ENCODE measurements at places on chromosomes 4 and X.

DNA sequence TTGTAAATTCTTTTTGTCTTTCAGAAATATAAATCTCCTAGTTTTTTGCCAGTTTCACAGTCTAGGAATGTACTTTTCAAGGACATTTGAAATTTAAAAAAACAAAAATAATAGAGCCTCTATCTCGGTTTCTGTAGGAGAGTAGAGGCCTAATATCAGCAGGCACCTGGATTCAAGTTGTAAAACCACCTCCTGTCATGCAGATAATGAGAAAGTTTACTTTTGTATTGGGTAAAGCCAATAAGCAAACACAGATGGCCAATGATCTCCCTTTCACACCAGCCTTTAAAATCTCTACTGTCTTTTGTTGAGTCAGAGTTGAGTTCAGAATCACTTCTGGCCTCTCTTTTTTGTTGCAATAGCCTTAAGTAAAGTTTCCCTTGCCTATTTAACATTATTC is 1499.9 kb downstream of the PCDH18 start:
- no peak for DNase-seq

- no peak for DNase-seq
Measured at GRCh38 chr4:136650541-136651277, 881.6 kb downstream of the PCDH18 start.

GRCh38 chr4:101025755-101026154 is 321.6 kb downstream of the PPP3CA start:
- DNase-seq: no peak

DNA sequence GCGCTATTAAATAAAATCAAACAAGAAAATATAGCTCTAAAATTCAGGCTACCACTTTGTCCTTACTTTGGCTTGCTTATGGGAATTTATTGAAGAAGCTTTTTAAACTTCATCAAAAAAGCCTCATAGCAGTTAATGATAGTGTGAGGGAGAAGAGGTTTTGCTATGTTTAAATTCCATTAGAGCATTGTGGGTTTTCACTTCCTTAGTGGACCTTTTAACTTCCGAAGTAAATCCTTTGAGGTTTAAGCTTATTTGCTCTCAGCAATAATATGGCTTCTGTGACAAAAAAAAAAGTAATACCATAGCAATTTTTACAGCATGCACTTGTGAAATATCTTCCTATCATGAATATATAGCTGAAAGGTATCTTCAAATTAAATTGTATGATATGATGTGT is 120.2 kb upstream of the NDST4 start:
- DNase-seq: no peak

GRCh38 chr4:138199568-138200235 is 42.4 kb downstream of the SLC7A11 start:
- no peak for DNase-seq

- DNase-seq: no peak
Measured at GRCh38 chr4:162510937-162511336, 347.1 kb upstream of the FSTL5 start.

DNA sequence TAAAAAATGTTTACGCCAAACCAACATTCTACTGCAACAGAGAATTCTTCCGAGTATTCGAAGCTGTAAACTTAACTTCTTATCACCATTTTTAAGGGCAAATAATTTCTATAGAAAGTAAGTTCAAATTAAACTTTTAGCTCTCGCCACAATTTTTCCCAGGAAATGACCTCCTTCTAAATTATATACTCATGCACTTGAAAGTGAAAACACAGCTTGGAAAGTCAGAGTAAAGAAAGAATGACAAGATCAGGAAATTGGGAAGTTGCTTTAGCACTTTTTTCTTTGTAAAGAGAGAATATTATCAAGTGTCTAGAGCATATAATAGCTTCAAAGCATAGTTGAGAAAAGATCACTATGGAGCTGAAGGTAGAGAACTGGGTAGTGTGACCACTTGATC is 1.2 kb downstream of the CYBB start:
- DNase-seq: no peak

- DNase-seq: peak; percentile 52
Measured at GRCh38 chr4:98566361-98567008, 91.9 kb downstream of the TSPAN5 start.

DNA sequence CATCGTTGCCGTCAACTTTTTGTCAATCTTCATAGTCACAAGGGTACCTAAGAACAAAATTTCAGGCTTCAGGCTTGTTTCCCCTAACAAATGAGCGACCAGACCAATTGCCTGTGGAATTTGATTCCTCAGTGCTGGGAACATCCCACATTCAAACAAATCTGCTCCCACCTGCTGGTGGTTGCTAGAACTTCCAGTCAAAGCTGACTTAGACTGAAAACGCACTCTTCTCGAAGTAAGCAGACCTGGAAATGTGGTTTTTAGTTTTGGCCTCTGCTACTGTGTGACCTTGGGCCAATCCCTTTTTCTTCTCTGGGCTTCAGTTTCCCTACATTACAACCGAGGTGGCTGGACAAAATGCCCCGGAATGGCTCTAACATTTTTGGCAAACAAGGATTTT is 1.8 kb upstream of the GABRQ start:
- no peak for DNase-seq

DNA sequence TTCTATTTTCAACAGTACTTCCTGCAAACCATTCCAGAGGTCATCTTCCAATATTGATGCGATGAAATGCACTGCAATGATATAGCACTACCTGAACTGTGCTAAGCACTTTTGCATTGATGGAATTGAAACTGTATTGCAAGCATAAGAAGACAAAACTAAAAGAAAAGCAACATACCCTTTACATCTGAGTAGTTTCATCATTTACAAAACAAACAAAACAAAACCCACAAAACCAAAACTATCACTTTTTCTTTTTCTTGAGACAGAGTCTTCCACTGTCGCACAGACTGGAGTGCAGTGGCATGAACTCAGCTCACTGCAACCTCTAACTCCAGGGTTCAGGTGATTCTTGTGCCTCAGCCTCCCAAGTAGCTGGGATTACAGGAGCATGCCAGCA is 120.1 kb upstream of the NAP1L5 start:
- no peak for DNase-seq

DNA sequence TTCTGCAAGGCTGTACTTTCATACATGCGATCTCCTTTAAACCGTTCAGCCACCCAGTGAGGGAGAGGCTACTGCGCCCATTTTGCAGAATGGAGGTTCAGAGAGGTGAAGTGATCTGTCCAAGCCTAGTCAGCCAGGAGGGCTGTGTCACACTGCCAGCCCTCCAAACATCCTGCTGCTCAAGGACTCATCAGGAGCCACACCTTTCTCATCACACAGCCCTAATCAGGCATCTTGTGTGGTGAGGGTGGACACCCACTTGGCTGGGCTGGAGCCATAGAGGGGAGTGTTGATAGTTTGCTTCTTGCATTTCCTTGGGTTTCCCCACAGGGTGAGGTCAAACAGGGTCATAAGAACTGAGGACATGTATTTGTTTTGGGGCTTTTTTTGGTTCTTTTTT is 5.4 kb upstream of the CXCR3 start:
- no peak for DNase-seq

DNA sequence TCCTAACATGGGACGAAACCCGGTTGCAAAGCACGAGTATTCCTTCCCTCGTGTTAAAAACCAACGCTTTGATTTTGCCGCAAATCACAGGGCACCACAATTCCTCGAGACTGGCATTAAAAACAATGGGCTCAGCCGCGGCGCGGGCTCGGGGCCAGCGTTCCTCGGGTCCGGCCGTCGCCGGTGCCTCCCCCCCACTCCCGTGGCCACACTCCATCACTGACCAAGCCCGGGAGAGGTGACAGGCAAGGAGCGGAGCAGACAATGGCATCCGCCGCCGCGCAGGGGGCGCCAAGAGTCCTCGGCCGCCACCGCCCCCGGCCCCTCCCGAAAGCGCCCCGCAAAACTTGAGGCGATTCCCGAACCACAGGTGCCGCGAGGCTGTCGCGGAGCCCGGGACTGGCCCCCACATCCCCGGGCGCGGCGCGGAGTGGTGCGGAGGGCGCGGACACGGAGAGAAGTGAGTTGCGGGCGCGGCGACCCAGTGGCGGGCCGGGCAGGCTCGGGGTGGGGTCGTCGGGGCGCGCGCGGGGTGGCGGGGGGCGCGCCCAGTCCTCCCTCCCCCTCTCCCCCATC is 445 bp downstream of the AP1S2 start:
- DNase-seq: peak; percentile 47

- DNase-seq: no peak
Measured at GRCh38 chrX:136856551-136856950, 24.0 kb downstream of the RBMX start.

- DNase-seq: no peak
Measured at GRCh38 chrX:143663755-143664154, 27.9 kb upstream of the SLITRK4 start.

- no peak for DNase-seq
Measured at GRCh38 chr4:68271851-68272357, 26.4 kb upstream of the TMPRSS11B start.

DNA sequence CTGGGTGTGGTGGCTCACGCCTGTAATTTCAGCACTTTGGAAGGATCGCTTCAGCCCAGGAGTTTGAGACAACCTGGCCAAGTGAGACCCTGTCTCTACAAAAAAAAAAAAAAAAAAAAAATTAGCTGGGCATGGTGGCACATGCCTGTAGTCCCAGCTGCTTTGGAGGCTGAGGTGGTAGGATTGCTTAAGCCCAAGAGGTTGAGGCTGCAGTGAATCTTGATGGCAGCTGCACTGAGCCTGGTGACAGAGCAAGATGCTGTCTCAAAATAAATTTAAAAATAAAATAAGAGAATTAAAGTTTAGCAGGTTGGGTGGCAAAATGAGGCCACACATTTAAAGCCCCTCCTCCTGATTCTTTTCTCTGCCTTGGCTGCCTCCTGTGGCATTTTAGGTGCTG is 47.1 kb downstream of the HTT start:
- no peak for DNase-seq

GRCh38 chr4:104490096-104490769 is 4.5 kb downstream of the CXXC4 start:
- DNase-seq: peak; percentile 77

DNA sequence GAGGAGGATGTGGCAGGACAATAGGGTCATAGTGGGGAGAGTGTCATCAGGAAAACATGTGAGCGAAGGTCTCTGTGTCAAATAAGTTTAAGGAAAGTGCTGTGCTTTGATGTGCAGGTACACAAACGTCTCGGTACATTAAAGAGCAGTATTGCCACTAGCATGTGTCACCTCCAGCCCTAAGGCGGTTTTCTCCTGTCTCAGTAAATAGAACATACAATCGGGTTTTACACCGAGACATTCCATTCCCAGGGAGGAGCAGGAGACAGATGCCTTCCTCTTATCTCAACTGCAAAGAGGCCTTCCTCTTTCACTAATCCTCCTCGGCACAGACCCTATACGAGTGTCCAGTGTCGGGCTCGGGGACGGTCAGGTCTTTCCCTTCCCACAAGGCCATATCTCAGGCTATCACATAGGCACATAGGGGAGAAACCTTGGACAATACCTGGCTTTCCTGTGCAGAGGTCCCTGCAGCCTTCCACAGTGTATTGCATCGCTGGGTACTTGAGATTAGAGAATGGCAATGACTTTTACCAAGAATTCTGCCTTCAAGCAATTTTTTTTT is 684.5 kb downstream of the PDHA2 start:
- no peak for DNase-seq

DNA sequence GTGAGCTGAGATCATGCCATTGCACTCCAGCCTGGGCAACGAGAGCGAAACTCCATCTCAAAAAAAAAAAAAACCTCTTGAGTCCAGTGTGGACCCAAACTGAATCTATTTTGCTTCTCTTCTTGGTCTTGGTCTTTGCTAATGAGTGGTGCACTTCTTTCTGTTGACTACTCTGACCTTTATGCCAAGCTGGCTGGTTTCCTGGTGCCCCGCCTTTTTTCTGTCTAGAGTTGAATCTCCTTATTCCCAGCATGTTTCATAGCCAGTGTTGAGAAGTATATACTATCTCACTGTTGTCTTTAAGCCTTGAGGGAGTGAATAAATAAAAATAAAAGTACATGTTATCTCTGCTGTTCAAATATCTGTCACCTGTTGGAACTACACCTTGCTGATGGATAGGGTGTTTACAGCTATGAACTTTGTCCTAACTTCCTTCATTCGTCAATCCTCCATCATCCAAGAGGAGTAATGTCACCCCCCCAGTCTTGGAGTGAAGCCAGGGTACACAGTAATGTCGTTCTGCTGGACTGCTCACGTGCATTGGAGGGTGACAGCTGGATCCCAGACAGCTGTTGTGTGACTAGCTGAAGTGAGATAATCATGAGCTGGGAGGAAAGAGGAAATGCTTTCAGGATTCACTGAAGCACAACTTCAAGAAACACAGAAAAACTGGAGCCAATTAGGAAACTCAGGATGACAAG is 99.3 kb upstream of the PRKG2 start:
- no peak for DNase-seq

GRCh38 chrX:13748486-13748885 is 13.9 kb downstream of the OFD1 start:
- no peak for DNase-seq

- DNase-seq: no peak
Measured at GRCh38 chrX:148811236-148811635, 310.8 kb downstream of the AFF2 start.

- peak; percentile 21 for DNase-seq
Measured at GRCh38 chrX:136268051-136269048, 17.1 kb upstream of the MAP7D3 start.

DNA sequence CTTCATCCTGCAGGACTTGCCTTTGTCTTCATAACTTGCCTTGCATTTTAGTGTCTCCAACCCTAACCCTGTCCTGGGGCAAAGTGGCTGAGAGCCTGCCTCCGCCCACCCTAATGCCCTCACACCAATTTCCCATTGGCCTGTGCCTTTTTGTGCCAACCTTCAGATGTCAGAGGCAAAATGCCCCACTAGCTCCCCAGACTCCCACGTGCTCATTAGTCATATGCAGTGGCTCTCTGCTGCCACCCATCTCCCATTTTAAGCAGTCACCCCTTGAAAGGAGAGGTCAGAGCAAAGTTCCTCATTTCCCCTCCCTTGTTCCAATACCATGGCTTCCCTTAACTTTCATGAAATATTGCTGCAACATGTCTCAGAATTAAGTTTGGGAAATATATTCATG is 74.8 kb upstream of the PASD1 start:
- no peak for DNase-seq

GRCh38 chr4:187908079-187908561 is 87.5 kb upstream of the ZFP42 start:
- no peak for DNase-seq

DNA sequence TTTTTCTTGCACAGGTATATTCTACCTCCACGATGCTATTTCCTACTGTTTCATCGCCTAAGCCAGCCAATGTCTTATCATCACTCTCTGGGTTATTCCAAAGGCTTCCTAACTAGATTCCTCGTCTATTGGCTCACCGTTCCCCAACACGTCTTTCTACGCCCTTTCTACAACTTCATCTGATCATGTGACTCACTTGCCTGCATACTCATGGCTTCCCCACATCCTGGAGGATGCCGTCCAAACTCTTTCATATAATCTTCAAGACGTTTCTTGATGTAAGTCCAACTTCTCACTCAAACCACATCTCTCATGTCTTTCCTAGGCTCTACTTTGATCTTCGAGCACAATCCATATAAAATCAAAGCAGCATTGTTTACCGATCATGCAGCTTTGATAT is 322.0 kb upstream of the PPARGC1A start:
- no peak for DNase-seq

DNA sequence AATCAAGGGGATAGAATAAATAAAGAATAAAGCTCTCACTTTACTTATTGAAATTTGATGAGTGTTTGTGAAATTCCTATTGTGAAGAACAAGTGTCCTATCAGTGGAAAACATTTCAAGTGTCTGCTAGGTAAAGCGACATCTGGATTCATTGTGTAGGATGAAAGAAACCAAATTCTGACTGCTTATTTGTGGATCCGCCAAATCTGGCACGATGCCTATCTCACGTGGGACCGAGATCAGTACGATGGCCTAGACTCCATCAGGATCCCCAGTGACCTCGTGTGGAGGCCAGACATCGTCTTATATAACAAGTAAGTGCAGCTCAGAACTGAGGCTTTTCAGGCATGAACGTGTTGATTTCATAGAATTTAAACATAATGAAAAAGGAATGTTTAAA is 1.9 kb downstream of the CHRNA9 start:
- no peak for DNase-seq
